Fibroblast of skin of scalp (primary cell): ENCODE measurements at places on chromosomes 5 and 9.
A peak's percentile ranks its signal among the peaks of the same experiment; 100 is the strongest.

GRCh38 chr5:8726383-8727036 is 819.4 kb downstream of the SEMA5A start:
- DNase-seq, result no peak

DNA sequence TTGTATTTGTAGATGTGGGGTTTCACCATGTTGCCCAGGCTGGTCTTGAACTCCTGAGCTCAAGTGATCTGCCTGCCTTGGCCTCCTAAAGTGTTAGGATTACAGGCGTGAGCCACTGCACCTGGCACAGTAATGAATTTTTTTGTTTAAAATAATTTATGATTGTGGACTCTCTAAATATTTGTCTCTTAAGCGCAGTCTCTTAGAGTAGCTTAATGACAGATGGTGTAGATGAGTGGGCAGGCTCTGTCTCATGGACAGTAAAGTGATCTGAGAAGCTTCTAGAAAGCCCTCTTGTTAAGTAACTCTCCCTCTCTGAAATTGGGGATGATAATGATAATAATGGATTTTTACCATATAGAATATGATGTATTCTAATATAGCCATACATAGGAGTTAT is 47.5 kb upstream of the KIAA1958 start:
- DNase-seq, result no peak

- DNase-seq, result peak; percentile 40
Observed at GRCh38 chr9:18297056-18297841, 176.7 kb upstream of the ADAMTSL1 start.

DNA sequence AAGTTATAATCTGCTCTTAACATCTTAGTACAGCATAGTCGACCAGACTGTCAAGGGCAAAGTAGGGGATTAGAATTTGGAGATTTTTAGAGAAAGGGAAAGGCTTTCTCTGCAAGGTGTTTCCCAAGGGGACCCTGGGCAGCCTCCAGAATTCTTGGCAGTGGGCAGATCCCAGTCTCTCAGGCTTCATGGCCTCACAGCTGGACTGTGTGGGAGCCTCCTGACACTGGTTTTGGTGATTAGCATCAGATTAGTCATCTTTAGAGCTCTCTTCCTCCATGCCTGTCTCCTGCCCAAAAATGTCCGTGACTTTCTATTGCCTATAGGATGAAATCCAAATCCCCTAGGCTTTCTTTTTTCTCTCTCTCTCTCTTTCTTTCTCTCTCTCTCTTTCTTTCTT is 370.7 kb downstream of the ZSWIM6 start:
- no peak for DNase-seq

DNA sequence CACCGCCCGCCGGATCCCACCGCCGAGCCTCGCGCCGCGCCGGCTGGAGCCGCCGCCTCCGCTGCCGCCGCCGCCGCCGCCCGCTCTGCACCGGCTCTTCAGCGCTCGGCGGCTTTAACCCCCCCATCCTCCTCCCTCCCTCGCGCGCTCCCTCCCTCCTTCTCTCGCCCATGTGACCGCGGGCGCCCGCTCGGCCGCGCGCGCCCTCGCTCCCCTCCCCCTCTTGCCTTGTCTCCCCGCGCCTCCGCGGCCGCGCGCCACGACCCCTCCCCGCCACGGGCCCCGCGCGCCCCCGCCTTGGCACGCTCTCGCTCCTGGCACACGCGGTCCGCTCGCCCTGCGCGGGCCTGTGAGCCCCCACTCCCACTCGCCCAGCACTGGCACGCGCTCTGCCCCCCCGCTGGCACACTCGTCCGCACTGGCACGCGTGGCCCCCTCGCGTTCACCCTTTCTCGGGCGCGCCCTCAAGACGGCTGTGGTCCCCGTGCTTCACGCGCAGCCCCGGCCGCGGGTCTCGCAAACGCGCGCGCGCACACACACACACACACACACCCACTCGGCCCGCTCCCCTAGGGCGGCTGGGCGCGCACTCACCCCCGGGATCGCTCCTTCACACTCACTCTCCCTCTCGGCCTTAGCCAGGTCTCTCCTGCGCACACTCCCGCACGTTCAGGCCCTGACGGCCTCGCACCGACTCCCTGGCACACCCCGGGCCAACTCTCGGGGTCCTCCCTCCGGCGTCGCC is at the start of gene CNTFR:
CNTFR (minus strand) TSS at position 89 of the 745 bp plus-strand sequence. CDS start 20,743 bp downstream, outside the sequence.
- DNase-seq, result no peak

GRCh38 chr5:37533851-37534250 is 154.7 kb downstream of the WDR70 start:
- peak; percentile 23 for DNase-seq

- DNase-seq, result peak; percentile 44
Observed at GRCh38 chr5:67338421-67338820, 141.8 kb upstream of the CD180 start.

GRCh38 chr5:102583276-102584124 is 84.7 kb upstream of the SLCO6A1 start:
- peak; percentile 8 for DNase-seq

DNA sequence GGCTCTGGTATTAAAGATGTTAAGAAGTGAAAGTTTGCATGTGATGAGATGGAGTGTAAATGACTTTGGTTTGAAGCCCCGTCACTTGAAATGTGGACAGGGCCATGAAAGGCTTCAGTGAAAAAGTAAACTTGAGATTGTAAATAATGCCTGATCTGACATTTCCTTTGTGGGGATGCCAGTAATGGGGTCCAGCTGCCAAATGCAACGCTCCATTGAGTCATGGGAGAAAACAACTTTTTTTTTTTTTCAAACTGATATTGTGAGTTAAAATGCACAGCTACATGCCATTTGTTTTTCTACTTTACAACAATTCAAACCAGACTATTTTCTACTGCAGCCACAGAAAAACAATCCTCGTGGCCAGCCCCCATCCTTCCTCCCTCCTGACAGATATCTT is 327.0 kb upstream of the TNC start:
- DNase-seq, result no peak

DNA sequence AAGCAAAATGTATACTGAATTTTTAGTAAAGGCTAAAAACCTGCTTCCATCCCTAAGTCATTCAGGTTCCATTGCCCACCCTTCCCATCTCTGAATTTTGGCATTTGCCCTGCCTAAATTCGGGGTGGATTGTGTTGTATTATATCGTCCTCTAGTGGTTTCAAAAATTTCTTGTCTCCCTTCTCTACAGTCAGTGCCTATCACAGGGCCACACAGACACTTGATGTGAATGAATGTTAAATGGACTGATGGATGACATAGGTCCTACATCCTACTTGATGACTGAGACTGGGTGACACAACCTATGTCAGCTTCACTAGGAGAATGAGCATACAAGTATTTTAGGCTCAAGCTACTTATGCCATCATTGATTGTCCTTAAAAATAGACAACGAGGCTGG is 45.6 kb upstream of the SLC30A5 start:
- DNase-seq, result peak; percentile 27

- DNase-seq, result no peak
Observed at GRCh38 chr5:88405783-88406182, 137.1 kb upstream of the TMEM161B start.

DNA sequence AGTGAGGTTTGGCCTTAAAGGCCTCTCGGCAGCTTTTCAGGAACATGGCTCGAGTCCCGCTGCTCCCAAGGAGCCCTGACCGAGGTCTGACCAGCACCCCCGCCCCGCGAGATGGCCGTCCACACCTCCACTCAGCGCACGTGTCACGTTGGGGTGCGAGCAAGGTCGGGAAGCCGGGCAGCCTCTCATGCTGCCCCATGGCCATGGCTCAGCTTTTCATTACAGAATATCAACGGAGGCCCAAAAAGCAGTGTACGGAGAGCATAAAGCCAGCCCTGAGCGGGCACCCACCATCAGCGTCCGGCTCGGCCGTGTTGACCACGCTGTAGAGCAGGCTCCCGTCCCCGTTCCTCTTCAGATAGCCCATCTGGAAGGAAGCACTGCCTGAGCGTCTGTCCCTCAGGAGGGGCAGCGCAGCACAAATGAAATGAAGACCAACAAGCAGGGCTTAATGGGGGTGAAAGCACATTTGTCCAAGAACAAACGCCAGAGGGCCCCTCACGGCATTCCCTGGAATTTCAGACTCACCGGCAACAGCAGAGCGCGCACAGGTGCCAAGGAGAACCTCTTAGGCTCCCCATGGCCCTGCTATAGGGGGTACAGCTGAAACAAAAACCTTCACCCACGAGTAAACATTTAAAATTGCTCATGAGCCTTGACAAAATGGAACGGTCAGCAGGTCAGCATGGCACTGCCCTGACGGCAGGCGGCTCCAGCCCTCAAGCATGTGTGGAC is 11.6 kb downstream of the BRD9 start:
- no peak for DNase-seq
